ENCODE measurements at places on chromosomes 2 and 18. TPM values are rescaled to one million over a fixed set of nuclear protein-coding genes. Genes with fewer than 3 reads are reported as not detected.

Gene ZC3H8
- 18.3 TPM for polyA plus RNA-seq

Gene RPRM
- polyA plus RNA-seq: not detected

Gene UGT1A8
- not detected for polyA plus RNA-seq

Gene COL4A3
- polyA plus RNA-seq: 6.2 TPM

Gene PRKAG3
- not detected for polyA plus RNA-seq

Gene MAP3K19
- polyA plus RNA-seq: not detected

Gene SKOR2
- not detected for polyA plus RNA-seq

Gene AMER3
- not detected for polyA plus RNA-seq

Gene CFLAR
- 104 TPM for polyA plus RNA-seq

Gene ATP6V1C2
- polyA plus RNA-seq: 0.30 TPM

Gene SIX3
- polyA plus RNA-seq: not detected

Gene DLX1
- not detected for polyA plus RNA-seq

Gene RGPD4
- polyA plus RNA-seq: not detected

Gene HOXD9
- polyA plus RNA-seq: not detected

Gene ARHGEF4
- polyA plus RNA-seq: 0.24 TPM

Gene ADD2
- 17.3 TPM for polyA plus RNA-seq

Gene CRYBA2
- polyA plus RNA-seq: not detected

Gene ABCG5
- polyA plus RNA-seq: not detected

Gene SERPINB7
- not detected for polyA plus RNA-seq

Gene IHH
- not detected for polyA plus RNA-seq

Gene ALKAL2
- 3.5 TPM for polyA plus RNA-seq

Gene CD8B
- 1.1 TPM for polyA plus RNA-seq

Gene GATA6
- polyA plus RNA-seq: not detected

Gene CABYR
- 2.0 TPM for polyA plus RNA-seq

Gene ZNF396
- 1.5 TPM for polyA plus RNA-seq

Gene TMEM247
- polyA plus RNA-seq: not detected

Gene RNF181
- polyA plus RNA-seq: 206 TPM

Gene TSN
- polyA plus RNA-seq: 65.8 TPM

Gene TBC1D8
- 0.78 TPM for polyA plus RNA-seq

Gene KIF1A
- polyA plus RNA-seq: not detected

Gene CHPF
- 3.9 TPM for polyA plus RNA-seq

Gene COL3A1
- polyA plus RNA-seq: not detected

Gene ALLC
- not detected for polyA plus RNA-seq

Gene ARMC9
- 1.2 TPM for polyA plus RNA-seq

Gene SPDYA
- polyA plus RNA-seq: 0.30 TPM

Gene C2orf66
- not detected for polyA plus RNA-seq

Gene EN1
- not detected for polyA plus RNA-seq

Gene STK39
- polyA plus RNA-seq: 1.6 TPM

Gene CASP8
- polyA plus RNA-seq: 56.1 TPM

Gene OSBPL6
- not detected for polyA plus RNA-seq

Measured in IgD-negative memory B cell (primary cell).